IMR-90 (cell line): ENCODE measurements at places on chromosomes 2 and 18. TPM values are rescaled to one million over a fixed set of nuclear protein-coding genes. Genes with fewer than 3 reads are reported as not detected.

Gene KRTCAP3
- not detected in 2 replicates for total RNA-seq

Gene PID1
- 0.83 and 0.90 TPM in 2 replicates for total RNA-seq

Gene ZC3H8
- total RNA-seq: 0.18 and 1.7 TPM in 2 replicates

Gene NPAS2
- total RNA-seq: 5.2 and 5.6 TPM in 2 replicates

Gene AGXT
- not detected in 2 replicates for total RNA-seq

Gene RNU2-63P
- under 0.01 and 174 TPM in 2 replicates for total RNA-seq

Gene TRIM43
- not detected in 2 replicates for total RNA-seq

GRCh38 chr2:105455488-105456003 is 56.7 kb upstream of the FHL2 start:
- peaks cover 30% of the 10 kb centered on the region for H3K27me3 ChIP-seq
- H3K4me1 ChIP-seq: peaks cover 14% of the 10 kb centered on the region
- no peak overlapping the region for H3K27ac ChIP-seq
- DNase-seq: peak; percentile 92

Gene TFCP2L1
- not detected in 2 replicates for total RNA-seq

- H3K4me3 ChIP-seq: no peak overlapping the region
- H3K36me3 ChIP-seq: no peaks in the 10 kb centered on the region
- no peak overlapping the region for H3K27ac ChIP-seq
- DNase-seq: no peak
- H3K4me1 ChIP-seq: no peaks in the 10 kb centered on the region
Measured at GRCh38 chr18:25817546-25818237, 272.7 kb downstream of the SS18 start.

Gene IL36RN
- not detected in 2 replicates for total RNA-seq

DNA sequence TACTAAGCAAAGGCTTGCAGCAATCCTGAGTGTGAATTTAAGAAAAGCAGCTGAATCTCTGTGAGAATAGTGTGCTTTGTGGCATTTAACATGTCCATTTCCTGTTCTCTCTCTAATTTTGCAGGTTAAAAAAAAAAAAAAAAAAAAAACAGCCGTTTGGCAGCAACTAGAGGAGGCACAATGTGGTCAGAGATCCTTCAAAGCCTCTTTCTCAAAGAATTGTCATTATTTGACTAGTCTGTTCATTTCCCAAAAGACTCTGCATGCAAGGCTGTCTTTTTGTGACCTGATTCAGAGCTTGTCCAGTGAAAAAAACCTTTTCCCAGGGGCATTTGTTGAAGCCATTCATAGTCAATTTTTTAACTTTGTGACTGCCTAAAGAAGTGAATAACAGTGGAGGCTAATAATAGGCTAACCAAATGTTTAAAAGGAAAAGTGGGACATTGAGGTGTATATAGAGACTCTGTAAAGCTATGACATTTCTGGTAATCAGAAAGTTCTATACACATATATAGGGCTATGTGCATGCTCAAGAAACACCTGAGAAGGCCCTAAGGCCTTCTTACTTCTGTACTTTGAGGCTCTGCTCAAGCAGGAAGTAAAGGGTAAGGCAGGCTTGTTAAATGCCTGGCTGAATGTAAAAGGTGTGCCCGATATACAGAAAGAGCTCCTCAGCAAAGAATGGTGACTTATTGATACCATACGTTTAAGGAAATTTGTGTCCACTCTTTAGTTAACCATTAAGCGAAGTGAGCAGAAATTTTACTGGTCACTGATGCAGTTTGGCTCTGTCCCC is 289.6 kb upstream of the RAB6C start:
- no peak for DNase-seq
- H3K4me3 ChIP-seq: no peak overlapping the region
- no peaks in the 10 kb centered on the region for H3K27me3 ChIP-seq
- H3K27ac ChIP-seq: no peak overlapping the region

DNA sequence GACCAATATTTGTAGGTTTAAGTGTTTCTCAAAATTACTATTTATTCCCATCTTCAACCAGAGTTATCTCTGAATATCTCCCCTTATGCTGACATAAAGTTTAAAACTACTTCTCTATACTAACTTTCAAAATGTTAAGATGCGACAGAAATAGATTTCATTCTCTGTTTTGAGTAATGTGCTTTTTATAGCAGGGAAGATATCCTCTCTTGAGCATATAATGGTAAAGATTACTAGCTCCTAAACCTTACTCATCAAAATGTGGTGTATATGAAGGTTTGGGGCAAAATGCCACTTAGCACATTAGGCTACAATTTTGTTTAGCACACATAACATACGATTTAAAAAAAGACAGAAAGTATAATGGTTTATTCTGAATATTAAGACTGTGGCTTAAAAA is 54.4 kb downstream of the CWC22 start:
- no peaks in the 10 kb centered on the region for H3K4me1 ChIP-seq
- peaks cover 12% of the 10 kb centered on the region for H3K36me3 ChIP-seq
- H3K4me3 ChIP-seq: no peak overlapping the region
- no peak overlapping the region for H3K27ac ChIP-seq

Gene ELOA2
- total RNA-seq: not detected in 2 replicates
